ENCODE measurements at places on chromosomes 11 and 22.

- no peak for DNase-seq
Measured at GRCh38 chr22:39462443-39463221, 5.8 kb downstream of the MGAT3 start.

- no peak for DNase-seq
Measured at GRCh38 chr22:19990609-19991394, 25.8 kb downstream of the ARVCF start.

DNA sequence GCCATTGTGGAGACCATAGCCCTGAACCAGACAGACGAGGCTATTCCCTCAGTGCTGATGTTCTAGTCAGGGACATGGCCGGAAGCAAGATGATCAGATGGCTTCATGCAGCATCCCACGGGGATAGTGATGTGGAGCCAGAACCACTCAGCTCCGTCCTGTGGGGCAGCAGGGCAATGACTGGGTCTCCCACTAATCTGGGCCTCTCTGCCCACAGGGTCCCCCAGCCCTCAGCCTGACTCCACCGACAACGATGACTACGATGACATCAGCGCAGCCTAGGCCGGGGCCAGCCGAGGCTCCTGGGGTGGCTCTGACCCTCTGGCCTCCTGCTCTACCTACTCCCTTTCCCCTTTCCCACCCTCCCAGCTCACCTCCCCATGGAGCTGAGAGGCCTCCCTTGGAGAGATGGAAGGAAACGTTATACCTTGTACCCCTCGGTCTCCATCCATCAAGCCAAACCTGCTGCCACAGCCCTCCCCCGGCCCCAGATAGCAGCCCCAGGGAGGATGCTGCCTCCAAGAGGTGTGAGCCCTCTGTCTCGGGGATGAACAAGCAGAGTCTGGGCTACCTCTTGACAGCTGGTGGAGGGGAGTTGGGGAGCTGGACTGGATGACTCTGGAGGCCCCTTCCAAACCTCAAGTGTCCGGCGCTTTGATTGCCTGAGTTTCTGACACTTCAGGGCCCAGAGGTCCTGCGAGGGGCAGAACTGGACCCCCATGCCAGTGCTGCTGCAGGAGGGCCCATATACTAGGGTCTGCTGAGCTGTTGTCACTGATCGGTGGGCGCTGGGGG, 47.8 kb downstream of the CD6 start:
- no peak for DNase-seq

DNA sequence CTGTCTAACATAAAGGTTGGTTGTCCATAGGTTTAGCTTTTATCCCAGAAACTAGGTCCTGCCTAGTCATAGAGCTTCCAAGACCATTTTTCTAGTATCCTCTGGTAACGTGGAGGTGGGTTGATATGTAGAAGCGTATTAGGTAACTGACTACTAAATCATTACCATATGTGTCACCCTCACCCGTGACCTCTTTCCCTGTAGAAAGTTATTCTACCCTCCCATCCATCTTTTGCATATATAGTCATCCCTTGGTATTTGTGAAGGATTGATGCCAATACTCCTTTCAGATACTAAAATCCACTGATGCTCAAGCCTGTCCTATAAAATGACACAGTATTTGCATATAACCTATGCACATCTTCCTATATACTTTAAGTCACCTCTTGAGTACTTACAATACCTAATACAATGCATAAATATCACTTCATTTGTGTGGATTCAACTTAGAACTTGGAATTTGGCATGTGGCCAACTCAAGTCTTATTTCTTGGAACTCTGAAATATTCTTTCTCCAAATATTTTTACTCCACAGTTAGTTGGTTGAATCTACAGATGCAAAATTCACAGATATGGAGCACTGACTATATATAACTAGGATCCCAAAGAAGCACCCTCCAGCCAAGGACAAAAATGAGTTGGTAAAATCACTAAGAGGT, 497.0 kb upstream of the TENM4 start:
- no peak for DNase-seq

DNA sequence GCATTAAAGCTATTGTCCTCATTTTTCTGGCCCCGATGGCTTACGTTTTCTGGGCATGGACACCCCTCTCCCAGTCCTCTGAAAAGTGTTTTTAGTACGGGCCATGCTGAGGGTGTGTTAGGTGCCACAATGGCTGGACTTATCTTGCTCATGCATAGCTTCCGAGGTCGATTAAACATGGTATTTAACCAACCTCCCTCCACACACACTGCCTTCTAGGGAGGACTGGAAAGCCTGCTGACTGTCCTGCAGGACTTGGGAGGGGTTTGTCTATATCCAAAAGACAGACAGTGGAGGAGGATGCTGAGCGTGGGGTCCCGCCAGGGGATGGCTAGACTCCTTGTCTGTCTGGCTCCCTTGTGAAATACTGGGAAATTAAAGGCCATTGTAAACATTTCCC, 95.3 kb downstream of the FBXO7 start:
- no peak for DNase-seq

DNA sequence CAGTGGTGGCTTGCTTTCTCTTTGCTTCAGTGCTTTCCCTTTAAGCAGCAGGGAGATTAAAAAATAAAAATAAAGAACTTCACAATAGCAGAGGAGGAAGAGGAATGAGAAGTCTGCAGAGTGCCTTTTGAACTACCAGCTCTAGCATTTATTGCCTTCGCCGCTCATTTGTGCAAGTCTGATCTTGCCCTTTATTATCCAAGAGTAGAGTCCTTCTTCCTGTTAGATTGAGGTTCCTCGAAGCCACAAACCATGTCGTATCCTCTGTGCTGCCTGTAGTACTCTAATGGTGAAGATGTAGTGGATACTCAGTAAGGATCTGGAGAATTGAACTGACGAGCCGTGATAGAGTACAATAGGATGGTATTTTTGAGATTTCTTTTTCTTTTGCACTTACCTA, 101.2 kb upstream of the RAG2 start:
- DNase-seq: no peak

DNA sequence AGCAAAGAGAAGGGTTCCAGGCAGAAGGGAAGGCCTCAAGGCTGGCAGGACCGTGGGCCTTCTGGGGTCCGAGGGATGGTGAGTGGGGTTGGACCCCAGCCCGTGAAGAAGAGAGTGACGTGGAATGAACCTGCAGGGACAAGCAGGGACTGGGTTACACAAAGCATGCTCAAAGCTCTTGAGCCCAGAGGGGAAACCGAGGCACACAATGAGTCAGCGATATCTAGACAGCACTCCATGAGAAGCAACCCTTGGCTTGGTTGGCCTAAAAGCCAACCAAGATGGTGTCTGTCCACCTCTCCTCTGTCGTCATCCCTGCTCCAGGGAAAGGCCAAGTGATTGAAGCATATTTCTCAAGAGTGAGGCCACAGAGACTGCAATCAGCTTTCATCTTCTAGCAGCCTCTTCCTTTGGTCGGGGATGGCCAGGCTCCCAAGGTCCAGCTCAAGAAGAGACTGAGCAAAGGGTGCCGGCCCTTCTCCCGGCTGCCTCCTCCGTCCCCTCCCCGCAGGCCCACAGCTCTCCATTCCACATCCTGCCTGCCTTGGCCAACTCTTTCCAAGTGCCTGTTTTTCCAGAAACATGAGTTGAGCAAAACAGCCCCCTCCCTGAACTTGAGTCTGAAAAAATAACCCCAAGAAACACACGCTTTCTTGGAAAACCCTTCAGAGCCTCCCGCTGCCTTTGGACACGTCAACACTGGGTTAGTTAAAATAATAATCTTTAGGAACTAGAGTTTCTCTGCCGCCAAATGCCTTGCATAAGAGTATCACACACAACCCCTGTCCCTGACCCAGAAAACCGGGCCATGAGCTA, 556.6 kb downstream of the MIAT start:
- DNase-seq: no peak

- DNase-seq: no peak
Measured at GRCh38 chr11:79481795-79482194, 41.0 kb upstream of the TENM4 start.

DNA sequence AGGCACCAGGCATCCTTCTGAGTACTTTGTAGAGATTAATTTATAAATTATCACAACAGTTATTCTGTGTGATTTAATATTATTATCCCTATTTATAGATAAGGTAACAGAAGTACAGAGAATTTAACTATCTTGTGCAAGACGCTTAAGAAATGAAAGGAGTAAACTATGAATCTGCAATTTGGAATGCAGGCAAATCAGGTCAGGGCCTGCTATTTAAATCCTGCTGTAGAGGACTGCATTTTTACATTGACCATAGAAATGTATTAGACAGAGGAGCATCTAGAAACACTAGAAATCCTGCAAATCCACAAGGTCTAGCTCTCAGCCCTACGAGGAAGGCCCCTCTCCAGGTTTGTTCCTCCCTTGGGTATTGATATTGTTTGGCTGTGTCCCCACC, 336.2 kb downstream of the ETS1 start:
- DNase-seq: no peak
